ENCODE measurements at places on chromosomes 7 and 10. TPM values are rescaled to one million over a fixed set of nuclear protein-coding genes. Genes with fewer than 3 reads are reported as not detected.

DNA sequence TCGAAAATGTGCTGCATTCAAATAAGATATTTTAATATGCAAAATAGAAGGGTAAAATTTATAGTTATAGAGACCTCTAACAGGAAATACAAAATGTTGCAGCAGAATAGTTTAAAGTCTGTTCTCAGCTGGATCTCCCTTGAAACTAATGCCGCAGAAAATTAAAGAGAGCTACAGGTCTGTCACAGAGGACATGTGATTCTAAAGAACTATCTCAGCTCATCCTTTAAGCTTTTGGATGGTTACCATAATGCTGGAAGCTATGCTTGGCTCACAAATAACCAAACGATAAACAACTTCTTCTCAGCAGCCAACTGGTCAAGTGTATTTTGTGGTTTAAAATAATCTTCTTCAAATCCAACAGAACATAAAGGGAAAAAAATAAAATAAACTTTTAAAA, 353.0 kb downstream of the PARD3 start:
- DNase-seq = no peak

DNA sequence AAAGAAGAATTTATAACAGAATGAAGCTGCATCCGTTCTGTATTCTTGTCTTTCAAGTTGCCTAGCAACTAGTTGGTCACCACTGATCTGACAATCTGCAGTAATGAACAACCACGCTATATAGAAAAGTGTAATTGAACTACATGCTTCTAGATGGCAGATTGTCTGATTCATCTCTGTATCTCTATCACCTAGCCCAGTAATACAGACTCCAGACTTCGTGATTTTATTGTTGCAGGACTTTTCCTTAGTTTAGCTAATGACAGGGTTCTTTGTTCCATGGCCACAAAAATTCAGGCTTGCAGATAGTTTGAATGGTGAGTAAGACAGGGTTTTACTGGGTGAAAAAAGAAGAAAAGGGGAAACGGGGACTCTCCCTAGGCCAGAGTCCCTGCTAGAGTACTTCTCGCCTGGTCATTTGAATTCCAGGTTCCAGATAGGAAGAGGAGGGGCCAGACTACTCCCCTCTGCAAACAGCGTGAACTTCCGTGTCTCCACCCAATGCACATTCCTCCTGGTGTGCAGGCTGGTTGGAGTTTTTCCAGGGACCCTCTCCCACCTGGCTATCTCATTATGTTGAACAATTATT, 45.9 kb downstream of the COL1A2 start:
- no peak for DNase-seq

GRCh38 chr7:130791746-130792145, 57.7 kb upstream of the KLF14 start:
- DNase-seq = no peak

DNA sequence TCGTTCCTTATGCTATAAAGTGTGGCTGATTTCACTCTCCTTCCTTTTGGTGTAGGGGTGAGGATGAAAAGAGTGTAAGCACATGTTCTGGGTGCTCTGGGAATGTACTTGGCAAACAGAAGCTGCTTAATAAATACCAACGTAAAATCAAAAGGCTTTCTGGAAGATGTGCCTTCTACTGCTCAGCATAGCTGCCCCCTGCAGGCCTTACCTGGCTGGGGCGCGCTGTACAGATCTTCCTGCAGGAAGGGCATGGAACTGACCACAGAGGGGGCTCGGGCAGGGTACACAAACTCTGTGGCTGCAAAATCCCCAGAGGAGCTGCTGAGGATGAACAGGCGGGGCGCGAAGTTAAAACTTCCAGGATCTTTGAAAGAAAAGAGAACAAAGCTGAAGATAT, 169.4 kb downstream of the SVIL start:
- no peak for DNase-seq

NME8 gene
- not detected for polyA plus RNA-seq

NKX2-3 gene
- polyA plus RNA-seq = not detected

KCNMA1 gene
- not detected for polyA plus RNA-seq

VWDE gene
- 0.13 TPM for polyA plus RNA-seq

SOSTDC1 gene
- not detected for polyA plus RNA-seq
